ENCODE measurements at places on chromosomes 7 and 10.

DNA sequence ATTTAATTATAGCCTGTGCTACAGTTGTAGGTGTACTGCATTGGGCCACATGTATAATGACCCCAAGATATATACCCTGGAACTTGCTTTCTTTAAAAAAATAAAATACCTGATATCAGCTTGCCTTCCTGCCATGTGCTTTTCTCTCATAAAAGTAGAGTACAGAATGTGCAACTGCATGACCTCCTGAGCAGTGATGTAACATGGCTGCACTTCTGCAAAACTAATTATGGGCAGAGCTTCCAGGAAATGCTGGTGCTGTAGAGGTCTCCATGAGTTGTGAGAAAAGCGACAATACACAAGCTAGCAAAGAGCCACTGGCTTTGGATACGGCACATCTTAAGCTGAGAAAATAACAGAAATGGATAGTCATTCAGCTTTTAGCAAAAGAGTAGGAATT, 6.5 kb upstream of the ERLIN1 start:
- no peak for DNase-seq

DNA sequence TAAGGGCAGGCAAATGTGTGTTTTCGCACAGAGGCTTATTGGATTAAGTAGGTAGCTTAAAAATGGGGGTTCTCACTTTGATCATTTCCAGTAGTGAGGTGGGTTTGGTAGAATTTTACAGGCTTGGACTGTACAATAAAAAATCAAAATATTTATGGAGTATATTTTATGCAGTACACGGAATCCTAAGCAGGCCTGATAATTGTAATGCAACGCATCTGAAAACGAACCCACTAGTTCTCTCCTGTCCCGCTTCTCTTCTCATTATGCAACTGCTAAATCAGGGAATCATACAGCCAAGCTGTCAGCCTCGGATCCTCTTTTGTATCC, 377 bp upstream of the POLR1F start:
- no peak for DNase-seq

DNA sequence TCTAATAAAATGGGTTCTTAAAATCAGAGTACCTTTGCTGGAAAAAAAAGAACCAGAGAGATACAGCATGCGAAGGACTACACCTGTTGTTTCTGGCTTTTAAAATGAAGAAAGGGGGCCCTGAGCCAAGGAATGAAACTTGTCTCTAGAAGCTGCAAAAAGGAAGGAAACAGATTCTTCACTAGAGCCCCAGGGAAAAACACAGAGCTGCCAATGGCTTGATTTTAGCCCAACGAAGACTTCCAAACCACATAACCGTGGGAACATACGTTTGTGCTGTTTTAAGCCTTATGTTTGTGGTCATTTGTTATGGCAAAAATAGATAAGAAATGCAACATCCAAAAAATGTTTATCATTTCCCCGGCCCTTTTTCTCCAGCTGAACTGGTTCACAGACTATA, 780.0 kb downstream of the SORCS1 start:
- no peak for DNase-seq

DNA sequence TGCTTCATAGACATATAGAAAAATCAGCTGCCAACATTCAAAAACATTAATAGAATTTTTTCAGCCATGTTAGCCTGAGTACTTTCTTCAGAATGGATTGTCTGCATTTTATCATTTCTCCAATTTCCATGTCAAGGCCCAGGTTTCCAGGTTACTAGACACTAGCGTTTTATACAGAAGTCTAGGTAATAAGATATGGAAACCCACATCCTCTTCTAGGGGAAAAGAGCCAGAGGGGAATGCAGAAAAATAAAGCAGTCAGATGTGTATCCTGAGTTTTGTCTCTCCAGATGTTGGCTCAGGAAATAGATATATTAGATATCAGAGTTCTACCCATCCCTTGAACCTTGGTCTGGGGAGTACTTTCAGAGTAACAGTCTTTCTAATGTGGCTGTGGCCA, 20.4 kb downstream of the GIMAP4 start:
- no peak for DNase-seq

GRCh38 chr7:44633254-44634186, 27.1 kb downstream of the OGDH start:
- DNase-seq = peak; percentile 77

DNA sequence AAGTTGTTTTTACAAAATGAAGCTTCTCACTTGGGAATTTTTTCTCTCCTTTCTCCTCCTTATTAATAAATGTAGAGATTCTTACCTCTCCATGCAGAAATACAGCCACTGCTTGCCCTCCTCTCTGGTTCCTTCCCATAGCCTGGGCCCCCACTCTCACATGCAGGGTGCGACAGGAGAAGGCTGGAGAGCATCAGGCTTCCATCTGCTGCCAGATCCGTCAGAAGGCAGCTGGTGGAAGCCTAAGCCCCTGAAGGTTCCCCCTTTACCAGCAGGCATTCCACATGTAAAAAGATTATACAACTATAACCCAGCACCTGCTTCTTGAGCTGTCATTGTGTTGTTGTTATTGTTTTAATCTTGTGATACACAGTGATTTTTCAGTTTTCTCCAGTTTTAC, 314.2 kb downstream of the LHFPL3 start:
- no peak for DNase-seq

DNA sequence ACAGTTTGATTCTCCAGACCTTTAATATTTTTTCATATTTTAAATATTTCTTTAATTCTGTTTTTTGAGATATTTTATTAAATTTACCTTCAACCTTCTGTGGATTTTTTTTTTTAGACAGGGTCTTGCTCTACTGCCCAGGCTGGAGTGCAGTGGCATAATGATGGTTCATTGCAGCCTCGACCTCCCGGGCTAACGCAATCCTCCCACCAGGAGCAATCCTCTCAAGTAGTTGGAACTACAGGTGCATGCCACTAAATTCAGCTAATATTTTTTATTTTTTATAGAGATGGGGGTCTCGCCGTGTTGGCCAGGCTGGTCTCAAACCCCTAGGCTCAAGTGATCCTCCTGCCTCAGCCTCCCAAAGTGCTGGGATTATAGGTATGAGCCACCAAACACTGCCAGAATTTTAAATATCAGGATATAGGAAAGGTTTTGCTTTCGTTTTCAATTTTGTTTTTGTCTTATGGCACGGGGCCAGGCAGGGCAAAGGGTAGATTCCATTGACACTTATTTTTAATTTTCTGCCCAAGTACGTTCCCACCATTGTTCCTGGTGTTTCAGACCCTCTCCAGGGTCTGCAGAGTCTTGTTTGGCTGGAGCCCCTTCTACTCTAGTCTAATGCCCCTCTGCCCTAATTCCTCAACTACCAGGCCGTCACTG, 1.2 kb downstream of the TACC2 start:
- no peak for DNase-seq

- DNase-seq = no peak
Measured at GRCh38 chr10:6771331-6771730, 191.3 kb upstream of the PRKCQ start.

DNA sequence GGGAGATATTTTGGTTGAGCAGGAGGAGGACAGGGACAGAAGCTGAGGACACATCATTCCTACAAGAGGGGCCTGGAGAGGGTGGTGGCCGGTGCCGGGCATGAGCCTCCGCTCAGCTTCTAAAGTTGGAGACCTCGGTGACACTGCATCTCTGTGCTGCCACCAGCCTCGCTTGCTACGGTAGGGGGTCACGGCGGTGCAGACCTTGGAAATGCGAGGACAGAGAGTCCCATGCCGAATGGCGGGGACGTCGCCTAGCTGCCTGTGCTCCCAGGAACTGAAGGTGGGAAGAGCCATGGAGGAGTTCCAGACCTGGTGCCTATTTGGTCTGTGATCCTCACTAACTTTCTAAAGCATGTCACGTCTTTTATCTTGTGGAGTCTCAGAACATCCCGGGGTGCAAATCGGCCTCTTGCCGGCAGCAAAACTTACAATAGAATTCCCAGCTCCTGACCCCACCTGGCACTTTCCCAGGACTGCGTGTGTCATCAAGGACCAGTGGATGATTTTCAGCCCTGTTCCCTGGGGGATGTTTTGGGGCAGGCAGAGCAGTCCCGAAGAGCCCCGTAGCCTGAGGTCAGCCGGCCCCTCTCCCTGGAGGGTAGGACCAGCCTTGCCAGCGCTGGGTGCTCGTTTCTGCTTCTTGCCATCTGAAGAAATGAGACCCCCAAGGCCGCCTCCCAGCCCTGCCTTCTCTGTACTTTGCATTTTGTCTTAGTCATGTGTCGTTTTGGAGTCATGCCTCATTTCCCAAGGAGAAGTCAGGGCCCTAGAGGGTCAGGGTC, 205.8 kb upstream of the SHH start:
- DNase-seq = no peak

DNA sequence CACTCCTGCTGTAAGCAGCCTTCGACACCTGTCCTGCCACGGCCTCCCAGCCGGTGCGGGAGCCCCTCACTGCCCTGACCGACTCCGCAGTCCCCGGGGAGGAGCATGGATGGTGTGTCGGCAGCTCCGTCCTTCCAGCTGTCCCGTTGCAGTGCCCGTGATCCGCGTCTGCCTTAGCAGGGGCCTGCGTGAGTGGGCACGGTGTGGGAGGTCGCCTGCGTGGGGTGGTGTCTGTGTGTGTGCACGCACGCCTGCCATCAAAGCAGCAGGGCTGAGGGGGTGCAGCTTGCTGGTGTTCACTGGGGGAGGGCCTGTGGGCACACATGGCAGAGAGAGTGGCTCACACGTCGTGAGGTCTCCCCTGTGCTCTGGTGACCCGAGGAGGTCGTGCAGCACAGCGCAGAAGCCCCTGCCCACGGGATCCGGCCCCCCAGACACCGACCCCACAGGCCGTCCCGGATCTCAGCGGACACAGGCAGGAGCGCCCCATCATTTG, 10.3 kb downstream of the MAFK start:
- DNase-seq = no peak

GRCh38 chr7:16921644-16922257, 40.0 kb upstream of the AGR3 start:
- no peak for DNase-seq

DNA sequence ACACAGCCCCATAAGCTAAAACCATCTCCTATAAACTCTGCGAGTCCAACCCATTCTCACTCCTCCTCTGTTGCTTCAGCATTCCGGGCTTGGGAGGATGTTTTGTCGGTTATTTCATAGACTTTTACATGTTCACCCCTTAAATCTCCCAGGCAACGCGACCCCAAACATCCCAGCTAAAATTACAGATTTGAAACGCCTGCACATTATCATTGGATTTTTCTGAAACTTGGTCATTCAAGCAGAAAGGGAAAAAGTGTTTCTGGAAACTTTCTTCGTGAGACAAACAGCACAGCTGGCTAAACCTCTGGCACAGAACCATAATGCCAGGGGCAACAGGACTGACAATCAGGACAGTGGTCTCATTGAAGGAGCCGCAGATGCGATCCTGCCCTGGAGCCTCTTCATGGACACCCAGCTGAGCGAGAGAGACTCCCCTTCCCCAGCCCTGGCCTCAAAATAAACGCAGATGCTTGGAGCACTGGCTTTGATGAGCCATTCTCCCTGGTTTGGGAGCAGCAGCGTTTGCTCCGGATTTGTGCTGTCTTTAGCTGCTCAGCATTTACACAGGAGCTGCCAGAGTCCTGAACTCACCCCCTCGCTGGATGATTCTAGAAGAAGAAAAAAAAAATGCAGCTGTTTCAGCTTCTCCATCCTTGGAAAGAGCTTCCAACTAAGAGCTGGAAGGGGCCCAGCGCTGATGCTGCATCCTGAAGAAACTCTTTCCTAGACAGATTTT, 30.1 kb downstream of the AFAP1L2 start:
- no peak for DNase-seq

- DNase-seq = no peak
Measured at GRCh38 chr7:19705663-19706062, 3.2 kb downstream of the POLR1F start.

GRCh38 chr7:98221611-98222532, 10.6 kb downstream of the BHLHA15 start:
- no peak for DNase-seq

All from CD4-positive, alpha-beta T cell treated with Interleukin-12 subunit alpha and Interleukin-12 subunit beta, for 1 hour (primary cell).